NCI-H69 (cell line): ENCODE measurements at places on chromosomes 3 and 15.

- DNase-seq, result no peak
These were observed 300.4 kb upstream of the STT3B start for GRCh38 chr3:31232055-31233025.

GRCh38 chr3:158668506-158668905, 3.9 kb downstream of the LXN start:
- no peak for DNase-seq

GRCh38 chr3:63015614-63016309, 140.5 kb upstream of the CADPS start:
- peak; percentile 78 for DNase-seq

GRCh38 chr3:23253214-23253613, 50.1 kb downstream of the UBE2E2 start:
- DNase-seq, result no peak

GRCh38 chr3:122219242-122219872, 35.9 kb downstream of the CASR start:
- no peak for DNase-seq

DNA sequence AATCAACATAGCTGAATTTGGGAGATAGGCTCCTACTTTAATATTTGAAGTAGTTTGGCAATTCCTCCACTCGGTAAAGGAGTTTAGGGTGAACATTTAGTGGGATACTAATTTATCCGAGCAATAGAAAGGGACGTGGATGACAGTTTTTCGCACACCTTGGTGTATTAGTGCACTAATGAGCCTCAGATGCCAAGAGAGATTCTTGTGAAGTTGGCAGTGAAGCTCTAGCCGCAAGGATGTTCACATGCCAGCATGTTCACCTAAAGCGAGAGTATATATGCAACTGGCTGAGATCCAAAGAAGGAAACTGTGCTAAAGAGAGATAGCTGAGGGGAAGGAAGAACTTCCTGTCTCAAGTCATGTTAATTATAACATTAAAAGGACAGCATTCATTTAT, 58.5 kb downstream of the TGFBR2 start:
- peak; percentile 16 for DNase-seq

DNA sequence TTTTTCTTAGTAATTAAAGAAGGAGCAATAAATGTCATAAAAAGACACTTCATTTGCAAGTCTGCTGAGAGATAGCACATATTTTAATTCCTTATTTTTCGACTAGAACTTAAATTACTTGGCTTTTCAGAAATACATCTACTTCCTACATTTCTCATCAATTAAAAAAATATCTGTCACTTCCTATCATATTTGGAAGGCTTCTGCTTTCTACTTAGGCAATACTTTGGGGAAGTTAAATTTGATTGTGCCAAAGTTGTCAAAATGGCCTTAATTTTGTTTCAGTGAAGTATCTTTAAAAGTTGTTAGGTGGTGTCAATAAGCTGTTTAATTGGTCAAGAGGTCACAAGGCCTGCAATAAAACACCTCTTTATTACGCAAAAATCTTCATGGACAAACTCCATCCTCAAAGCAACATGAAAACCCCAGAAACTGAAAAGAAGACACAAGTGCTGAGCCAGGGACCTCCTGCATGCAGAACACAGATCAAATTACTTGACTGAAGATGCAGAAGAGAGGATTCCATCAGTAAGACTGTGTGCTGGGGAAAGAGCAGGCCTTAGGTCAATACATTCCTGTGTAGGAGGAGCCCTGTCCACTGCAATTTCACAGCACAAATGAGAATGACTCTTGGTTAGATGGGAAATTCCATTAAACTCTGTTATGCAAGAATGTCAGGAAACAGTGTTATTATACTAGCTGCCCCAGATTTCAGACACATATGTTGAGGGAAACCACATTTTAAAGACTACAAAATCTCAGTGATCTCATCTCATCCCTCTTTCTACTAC, 48.0 kb upstream of the FSTL1 start:
- DNase-seq, result no peak

- DNase-seq, result no peak
These were observed 269.4 kb upstream of the TTC14 start for GRCh38 chr3:180332608-180333007.

GRCh38 chr15:71437919-71438318, 322.6 kb downstream of the THSD4 start:
- no peak for DNase-seq

GRCh38 chr15:51781506-51781905, 30.1 kb downstream of the TMOD2 start:
- no peak for DNase-seq

DNA sequence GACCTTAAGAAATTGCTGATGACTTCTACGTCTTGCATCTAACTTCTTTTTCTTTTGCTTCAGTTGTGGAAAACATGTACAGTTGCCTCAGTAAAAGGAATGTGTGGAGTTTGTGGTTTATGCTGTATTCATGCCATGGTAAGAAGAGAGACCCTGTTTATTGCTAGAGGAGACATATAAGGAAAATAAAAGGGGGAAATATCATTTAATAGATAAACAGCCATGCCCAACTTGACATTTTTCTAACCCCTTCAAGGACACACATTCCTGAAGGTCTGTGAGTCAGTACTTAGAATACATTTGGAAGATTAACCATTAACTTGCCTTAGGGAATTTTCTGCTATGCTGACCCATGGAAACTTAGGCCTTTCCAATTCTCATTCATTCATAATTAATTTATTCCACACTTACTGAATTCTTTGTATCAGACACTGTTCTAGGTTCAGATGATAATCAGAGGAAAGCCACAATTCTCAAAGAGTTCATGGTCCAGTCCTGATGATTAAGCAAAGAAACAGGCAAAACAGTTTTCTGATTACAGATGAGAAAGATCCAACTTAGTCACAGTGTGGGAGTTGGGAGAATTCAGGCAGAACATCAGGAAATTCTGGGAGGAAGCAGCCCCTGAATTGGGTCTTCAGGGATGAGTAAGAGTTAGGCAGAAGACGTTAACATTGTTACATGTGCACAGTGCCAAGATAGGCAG, 329.8 kb upstream of the RASGRP1 start:
- no peak for DNase-seq

- peak; percentile 91 for DNase-seq
These were observed 35.6 kb upstream of the RAB11A start for GRCh38 chr15:65833501-65834205.

DNA sequence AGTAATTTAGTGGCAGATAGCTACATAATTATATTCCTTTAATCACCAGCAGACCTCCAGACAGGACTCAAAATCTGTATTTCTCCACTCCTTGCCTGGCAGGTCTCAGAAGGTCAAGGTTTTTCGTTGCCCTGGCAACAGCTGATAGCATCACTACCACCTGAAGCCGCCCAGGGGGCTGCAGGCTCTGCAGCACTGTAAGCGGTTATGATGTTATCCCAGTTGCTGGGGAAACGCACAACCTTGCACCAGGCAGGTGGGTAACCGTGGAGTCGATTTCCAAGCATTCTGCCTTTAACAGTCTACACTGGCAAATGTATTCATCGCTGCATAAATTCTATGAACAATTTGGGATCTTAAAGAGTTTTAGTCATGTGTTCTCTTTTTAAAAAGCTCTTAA, 756.3 kb downstream of the NTRK3 start:
- no peak for DNase-seq
